ENCODE measurements at places on chromosomes 12 and 14.

GRCh38 chr14:104676694-104677511, 12.5 kb upstream of the INF2 start:
- DNase-seq: no peak

DNA sequence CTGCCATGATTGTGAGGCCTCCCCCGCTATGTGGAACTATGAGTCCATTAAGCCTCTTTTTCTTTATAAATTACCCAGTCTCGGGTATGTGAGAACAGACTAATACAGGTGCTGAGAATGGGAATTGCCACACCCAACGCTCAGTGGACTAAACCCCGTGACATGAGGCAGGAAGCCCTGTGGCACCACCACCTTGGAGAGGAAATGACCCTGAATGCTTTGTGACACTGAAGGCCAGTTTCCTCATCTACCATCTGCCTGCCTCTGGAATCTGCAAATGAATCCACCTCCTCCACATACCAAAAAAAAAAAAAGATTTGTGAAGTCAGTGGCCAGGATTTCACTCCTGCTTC, 41.6 kb downstream of the NT5DC3 start:
- DNase-seq: peak; percentile 64

DNA sequence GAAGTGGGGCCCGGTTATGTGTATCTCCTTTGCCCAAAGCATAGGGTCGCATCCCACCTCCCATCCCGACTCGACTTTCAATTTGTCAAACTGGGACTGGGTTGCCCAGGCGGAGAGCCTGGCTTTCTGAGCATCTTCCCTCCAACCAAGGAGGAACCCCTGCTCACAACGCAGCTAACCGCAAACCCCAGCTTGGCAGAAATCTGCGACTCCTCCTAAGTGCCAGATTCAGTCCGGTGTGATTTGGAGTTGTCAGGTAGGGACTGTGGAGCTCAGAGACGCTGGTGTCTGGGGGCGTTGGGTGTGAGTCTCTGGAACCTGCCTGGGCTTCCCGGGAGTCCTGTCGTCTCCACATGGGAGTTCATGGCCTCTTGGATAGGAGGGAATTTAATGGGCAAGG, 1126.7 kb downstream of the AACS start:
- no peak for DNase-seq

DNA sequence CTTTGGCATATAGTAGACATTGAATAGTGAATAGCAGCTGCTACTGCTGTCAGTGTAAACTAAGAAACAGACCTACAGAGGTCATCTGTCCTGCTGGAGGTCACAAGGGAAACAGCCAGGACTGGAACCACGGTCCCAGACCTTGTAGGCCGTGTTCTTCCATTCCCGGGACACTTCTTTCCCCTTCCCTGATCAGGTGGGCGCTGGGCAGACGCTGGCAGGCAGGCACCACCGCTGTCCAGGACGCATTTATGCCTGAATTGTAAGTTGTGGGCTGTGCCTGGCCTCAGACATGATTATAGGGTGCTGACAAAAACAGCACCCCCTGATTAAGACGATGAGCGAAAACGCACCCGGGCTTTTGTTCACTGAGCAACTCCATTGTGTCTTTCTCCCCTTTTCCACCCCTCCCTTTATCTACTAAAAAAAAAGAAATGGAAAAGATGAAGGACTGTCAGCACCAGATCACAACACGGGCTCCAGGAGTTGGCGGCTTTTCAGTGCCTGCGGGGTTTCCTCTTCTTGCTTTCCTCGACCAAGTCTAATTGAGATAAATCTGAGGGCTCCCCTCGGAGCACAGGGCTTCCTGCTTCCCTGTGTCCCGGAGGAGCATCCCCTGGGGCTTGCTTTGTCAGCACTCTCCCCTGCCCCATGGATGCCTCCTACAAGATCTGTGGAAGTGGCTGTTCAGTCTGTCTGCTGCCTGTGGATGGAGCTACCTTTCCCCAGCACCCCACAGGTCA, 80.6 kb downstream of the TSPAN9 start:
- DNase-seq: no peak

- no peak for DNase-seq
Measured at GRCh38 chr12:31875609-31875964, 83.6 kb upstream of the RESF1 start.

DNA sequence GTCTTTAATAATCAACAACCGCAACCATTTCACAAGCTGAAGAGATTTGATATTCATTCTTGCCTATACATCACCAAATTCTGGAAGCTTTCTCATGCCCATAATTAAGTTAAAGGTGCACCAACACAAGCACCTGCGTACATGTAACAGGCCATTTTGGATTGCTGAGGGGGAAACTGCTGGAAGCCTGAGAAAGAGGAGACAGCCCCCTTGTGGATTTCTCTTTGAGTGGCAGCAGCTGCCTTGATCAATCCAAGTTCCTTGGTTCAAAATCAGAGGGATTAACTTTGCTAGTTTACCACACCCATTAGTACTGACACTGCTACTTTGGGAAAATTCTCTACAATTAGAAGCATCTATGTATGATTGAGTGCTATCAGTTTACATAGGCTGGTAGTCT, 321.1 kb downstream of the NOVA1 start:
- DNase-seq: no peak

DNA sequence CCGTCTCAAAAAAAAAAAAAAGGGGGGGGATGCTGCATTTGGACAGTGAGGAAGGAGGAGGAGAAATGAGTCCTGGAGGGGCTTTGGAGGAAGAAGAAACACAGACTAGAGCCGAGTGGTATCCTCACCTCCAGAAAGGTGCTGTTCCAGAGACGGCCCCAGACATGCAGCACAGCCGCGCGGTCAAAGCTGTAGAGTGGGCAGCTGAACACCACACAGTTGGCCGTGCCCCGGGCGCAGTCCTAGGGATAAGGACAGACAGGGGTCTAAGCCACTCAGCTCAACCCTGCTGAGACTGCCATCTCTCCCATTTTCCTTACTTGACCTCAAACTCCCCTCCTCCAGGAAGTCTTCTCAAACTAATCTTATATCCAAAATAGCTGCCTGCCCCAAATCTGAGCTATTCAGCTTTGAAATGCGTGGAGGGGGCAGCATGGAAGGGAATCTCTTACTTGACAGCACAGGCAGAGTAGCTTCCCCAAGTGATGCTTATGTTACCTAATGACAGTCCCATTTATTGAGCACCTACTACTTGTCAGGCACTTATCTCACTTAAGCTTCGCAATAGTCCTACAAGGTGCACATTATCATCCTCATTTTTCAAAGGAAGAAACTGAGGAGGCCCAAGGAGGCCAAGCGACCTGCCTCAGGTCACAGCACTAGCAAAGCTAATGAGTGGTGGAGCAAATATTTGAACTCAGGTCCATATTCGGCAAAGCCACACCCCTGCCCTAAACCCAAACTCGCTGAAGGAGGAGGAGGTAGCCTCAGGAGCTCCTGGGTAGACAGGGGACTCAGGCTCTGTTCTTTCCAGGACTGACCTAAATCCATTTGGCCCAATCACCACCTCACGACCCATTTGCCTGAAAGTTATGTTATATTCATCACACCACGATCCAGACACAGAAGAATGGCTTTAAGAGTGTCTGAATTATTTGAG, 18.7 kb downstream of the ITGA7 start:
- no peak for DNase-seq

DNA sequence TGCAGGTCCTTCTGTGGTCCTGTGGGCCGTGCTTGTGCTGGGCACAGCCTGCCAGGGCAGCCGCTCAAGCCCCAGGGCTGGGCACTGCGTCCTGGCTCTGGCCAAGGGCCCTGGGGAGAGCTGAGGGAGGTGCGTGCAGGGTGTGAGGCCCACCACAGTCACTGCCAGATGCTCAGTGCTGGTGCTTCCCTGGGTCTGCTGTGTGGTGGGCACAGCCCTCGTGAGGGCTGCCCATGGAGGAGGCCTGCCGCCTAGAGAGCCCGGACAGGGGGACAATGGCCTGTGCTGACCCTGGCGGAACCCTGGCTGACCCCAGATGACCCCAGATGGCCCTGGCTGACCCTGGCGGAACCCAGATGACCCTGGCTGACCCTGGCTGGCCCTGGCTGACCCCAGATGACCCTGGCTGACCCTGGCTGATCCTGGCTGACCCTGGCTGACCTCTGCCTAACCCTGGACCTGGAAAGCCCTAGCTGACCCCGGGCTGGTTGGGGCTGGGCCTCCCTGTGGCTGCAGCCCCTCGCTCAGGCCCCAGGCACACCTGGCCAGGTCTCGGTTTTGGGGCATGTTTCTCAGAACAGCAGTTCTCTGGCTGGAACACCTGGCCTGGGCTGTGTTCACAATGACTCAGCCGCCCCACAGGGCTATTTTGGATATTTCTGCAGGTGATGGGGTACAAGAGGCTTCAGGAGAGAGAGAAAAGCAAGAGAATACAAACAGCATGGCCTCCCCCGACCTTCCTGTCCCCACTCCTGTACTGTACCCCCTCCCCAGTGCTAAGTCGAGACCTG, 55.4 kb downstream of the TMEM121 start:
- DNase-seq: no peak

- no peak for DNase-seq
Measured at GRCh38 chr14:62364800-62365280, 602.6 kb downstream of the SNAPC1 start.

GRCh38 chr12:80565271-80565670, 121.2 kb downstream of the PTPRQ start:
- peak; percentile 13 for DNase-seq

- DNase-seq: no peak
Measured at GRCh38 chr12:79763766-79764452, 73.1 kb upstream of the PAWR start.

- no peak for DNase-seq
Measured at GRCh38 chr14:105377555-105378182, 20.7 kb upstream of the TEX22 start.

GRCh38 chr12:124684971-124685688, 117.7 kb upstream of the NCOR2 start:
- DNase-seq: peak; percentile 41

DNA sequence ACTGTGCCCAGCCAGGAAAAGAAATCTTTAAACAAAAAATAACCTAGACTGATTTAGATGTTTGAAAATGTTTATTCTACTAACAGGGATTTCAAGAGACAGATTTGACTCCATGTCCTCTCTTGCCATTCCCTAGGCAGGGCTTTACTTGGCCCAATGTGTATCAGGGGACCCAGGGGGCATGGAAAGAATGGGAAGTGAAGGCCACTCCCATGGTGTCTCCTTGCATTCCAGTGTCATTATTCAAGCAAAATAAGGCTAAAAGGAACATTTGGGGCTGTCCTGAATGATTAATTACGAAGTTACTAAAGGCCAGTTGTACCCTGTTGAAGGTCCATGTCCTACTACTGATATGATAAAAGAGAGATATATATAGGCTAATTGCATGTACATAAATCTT, 151.9 kb upstream of the ATF7IP start:
- no peak for DNase-seq

All from MV-4-11 (cell line).